SK-MEL-5 (cell line): ENCODE measurements at places on chromosomes 5 and 9.

DNA sequence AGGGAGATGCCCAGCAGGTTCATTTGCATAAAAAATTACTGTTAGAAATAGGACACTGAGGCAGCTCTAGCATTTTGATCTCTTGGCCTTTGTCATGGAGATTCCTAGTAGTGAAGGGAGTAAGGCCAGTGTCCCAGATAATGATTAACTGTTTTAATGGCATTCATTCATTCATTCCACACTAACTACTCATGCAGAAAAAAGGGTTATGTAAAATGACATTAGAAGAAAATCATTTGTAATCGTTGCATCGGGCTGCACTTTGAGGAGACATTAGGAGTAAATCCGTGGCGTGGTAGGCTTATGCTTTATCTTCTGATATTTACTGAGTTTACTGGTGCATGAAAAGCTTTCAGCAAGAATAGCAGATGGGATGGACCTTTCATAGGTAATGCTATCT lies 82.6 kb upstream of the GRHPR start:
- DNase-seq: no peak

DNA sequence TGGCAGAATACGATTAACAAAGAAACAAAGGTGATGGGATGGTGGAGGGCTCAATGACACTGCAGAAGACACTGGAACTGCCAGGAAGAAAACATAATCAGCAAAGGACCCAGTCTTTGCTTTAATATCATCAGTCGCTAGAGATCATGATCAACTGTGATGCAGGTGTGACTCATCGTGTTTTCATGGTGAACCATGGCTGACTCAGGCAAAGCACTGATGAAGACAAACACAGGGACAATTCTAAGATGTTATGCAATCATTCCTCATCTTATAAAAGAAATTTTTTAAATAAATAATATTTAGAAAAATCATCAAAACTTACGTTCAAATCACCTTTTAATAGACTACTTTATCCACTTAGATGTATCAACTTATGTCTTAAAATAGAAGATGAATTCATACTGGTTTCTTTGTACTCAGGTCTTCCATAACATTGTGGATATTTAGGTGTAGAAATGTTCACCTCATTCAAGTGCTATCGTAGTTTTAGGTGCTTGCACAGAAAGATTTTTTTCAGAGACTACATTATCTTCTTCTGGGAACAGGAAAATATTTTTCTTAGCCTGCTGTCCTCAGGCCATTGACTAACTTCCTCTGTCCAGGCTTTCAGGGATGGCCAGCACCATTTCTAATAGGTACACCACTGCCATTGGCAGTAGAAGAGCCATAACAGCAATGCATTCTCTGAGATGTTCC lies 673.4 kb upstream of the MEF2C start:
- DNase-seq: no peak

DNA sequence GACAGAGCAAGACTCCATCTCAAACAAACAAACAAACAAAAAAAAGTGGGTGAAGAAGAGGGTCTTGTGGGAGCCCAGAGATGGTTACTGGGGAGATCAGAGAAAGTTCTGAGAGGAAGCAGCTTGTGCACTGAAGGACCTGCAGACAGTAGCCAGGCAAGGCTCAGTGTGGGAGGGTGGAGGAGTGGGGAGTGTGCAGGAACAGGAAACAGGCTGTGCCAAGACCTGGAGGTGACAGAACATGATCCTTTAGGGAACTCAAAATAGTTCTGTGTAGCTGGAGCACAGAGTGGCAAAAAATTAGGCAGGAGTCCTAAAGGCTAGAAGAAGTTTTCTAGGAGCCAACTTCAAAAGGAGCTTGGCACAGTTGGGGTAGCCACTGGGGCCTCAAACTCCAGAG lies 19.2 kb upstream of the NANS start:
- no peak for DNase-seq

GRCh38 chr5:139638736-139639618 lies 9.2 kb upstream of the CXXC5 start:
- DNase-seq: no peak

DNA sequence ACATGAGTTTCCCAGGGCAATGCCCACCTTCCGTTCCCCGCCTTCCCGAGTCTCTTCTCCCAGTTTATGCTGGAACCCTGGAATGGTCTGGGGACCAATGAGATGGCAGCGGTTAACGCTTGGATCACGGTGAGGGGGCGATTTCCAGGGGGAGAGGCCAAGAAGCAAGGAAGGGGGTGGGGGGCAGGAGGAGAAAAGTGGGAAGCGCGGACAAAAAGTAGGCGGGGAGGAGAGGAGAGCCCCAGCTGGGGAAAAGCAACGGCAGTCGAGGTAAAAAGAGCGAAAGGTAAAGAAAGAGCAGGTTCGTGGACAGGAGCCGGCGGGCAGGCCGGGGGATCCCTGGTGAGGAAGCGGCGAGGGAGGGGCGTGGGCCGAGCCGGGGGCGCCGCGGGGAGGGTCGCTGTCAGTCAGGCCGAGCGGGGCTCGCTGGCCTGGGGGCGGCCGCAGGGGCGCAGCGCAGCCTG lies 508 bp upstream of the SNCAIP start:
- DNase-seq: no peak

DNA sequence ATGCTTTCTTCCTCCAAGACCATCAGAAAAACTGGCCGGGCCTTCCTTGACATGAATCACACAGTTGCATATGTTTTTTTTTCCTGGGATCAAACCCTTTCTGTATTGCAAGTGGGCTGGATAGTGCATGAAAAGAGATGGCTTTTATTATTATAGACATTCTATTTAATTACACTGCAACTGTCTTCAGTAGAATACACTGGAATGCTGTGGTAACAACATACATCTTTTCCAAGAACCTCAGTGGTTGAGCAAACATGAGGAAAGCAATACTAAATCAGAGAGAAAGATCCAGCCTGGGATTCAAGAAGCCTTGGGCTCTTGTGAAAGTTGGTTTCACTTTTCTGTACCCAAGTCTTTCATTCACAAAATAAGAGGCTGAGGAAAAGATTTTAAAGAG lies 193.0 kb downstream of the DMAC1 start:
- no peak for DNase-seq

DNA sequence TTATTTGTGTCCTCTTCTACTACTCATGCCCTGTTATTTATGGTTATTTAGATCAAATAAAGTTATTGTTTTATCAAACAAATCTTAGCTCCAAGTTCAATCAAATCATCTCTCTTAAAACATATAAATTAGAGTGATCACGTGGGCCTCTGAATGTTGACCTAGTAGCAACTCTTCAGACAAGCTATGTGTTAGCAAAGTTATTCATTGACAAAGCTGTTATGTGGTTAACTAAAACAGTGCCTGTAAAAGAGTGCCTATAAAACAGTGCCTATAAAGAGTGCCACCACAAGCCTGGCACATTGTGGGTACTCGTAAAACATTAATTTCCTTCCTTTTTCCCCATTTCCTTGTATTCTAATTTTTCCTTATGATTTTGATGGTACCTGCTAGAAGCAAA lies 421.9 kb downstream of the HCN1 start:
- no peak for DNase-seq

- no peak for DNase-seq
These were observed 43.1 kb downstream of the CAMK2A start for GRCh38 chr5:150246429-150246828.

DNA sequence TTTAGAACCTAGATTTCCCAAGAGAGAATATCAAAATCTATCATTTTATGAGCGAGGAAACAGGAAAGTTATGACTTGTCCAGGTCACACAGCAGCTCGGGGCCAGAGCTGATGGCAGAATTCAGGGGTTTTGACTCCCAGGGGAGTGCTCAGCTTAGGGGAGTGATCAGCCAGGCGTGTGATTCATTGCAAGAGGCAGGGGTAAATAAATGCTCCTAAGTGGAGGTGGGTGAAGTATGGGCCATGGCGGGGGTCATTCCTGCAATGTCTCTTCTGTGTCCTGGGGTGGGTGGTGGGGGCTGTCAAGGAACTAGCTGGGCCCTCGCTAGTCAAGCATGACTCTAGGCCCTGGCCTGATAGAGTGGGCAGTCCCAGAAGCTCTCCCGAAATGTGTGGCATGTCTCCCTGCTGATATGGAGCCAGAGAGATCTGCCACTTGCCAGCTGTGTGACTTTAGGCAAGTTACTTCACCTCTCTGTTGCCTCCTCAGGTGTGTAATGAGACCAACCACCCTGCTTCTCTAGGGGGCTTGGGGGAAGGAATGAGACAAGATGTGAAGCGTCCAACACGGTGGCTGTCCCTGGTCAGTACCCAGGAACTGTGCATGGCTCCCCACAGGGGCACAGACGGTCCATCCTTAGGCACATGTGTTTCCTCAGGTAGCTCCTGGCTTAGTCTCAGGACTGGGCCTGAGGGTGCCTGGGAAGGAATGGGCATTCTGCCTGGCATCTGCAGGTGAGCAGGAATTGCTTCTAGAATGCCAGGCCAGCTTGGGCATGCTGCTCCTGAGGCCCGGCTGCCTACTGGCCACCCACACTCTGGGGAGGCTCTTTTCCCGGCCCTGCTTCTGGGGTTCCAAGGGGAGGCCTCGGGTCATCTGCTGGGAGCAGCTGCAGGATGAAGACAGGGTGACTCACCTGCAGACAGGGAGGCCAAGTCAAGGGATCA lies 36.5 kb upstream of the SH3PXD2B start:
- no peak for DNase-seq

GRCh38 chr5:127851964-127852363 lies 148.8 kb downstream of the CCDC192 start:
- no peak for DNase-seq

DNA sequence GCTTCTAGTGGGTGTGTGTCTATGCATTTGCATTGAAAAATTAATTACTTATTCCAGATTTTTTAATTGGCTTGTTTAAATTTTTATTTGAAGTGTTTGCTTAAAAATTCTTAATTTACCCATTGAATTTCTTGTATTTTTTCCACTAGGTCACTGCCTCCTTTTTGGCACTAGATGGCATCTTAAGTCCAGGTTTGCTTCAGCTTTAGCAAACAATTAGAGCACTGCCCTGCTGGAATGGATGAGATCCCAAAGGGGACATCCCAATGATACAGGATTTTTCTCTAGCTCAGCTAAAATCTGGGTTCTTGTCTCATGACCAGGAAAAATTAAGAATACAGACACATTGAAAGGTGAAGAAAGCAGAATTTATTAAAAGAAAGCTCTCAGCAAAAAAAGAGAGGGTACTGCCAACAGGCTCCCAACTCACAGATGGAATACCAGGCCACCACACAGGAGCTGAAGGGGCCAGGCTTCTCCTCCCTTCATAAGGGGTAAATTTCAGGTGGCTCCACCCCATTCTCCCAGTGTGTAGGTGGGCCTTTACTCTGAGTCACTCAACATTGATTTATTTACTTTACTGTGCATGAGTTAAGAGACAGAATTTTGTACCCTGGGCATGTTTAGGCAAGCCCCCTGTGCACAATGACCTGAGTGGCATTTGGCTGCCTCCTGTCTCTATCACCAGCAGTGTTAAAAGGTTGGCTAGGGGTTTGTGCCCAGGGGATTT lies 532.4 kb downstream of the ANXA1 start:
- peak; percentile 74 for DNase-seq

DNA sequence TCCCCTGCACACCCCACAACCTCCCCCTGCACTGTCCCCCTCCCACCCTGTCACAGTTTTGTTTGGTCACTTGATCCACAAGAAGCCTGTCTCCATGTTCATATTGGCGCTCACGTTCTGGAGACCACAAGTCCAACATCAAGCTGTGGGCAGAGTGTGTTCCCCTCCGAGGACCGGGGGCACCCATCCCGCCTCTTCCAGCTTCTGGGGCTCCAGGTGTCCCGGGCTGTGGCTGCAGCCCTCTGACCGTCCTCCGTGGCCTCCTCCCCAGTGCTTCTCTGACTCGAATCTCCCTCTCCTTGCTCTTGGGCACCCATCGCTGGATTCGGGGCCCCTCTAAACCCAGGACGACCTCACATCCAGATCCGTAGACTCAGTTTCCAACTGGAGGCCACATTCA lies 49.2 kb downstream of the PLEKHG4B start:
- no peak for DNase-seq

DNA sequence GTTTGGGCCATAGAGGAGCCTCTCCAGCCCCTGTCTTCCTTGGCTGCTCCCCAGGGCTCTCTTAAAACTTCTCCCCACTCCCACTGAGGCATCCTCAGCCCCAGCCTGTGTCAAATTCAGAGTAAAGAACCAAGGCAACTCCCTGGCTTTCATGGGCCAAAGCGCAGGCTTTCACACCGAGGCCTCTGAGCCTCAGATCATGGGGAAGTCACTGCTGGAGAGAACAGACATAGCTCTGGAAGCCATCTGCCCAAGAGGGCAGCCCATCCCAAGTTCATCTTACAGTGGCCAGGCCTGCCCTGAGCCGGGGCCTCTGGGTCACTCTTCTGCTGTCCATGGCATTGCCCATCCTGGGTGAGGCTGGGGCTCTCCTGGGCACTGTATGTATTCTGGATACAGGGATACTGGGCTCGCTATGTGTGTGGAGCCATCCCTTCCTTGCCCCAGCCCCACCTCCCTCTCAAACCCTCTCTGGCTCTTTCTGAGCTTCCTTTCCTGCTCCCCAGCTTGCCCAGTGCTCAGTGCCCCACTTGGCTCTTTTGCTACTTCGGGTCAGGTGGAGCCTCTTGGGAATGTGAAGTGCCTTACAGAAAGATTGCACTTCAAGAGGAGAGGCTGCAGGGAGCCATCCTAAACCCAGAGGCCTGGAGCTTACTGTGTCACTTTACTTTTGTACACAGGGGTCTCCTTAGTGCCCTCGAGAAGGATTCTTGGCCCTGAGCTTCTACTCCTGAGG lies 33.0 kb downstream of the TGFBI start:
- no peak for DNase-seq

GRCh38 chr9:108469654-108470053 lies 386.1 kb downstream of the ACTL7B start:
- no peak for DNase-seq

DNA sequence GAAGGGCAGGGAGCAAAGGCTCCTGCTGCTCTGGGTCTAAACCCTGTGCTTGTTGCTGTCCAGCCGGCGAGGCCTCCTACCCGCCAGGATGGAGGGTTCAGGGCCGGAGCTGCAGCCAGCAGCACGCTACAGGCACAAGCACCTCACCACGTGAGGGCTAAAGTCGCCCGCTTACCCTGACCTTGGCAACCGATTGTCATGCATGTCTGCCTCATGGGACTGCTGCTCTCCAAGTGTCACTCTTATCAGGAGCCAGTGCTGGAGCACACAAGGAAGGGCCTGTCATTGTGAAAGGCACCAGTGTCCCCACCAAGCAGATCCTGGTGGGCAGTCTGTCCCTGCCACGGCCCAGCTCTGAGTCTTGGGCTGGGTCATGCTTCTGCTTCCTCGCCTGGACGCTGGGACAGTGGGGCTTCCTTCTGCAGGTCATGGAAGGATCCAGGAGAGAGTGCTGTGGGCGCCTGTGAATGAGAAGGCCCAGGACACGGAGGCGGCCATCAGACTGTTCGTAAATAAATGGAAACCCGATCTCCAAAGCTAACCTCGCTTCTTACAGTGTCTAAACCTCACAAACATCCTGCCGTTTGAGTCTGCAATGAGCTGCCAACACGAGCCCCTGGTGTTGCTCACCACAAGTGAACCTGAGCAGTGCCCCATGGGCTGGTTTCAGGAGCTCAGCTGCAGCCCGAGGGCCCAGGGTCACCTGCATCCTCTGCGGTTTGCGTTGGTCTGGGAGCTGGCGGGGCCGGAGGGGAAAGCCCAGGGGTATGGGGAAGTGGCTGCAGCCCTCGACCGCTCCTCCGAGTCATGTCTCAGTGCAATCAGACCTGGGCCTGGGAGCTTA lies 58.2 kb upstream of the RXRA start:
- no peak for DNase-seq

GRCh38 chr5:139393497-139394122 lies 1.3 kb downstream of the PROB1 start:
- DNase-seq: no peak

GRCh38 chr5:95020345-95020744 lies 264.5 kb downstream of the MCTP1 start:
- DNase-seq: no peak
